ENCODE measurements at places on chromosomes 2 and 18.

DNA sequence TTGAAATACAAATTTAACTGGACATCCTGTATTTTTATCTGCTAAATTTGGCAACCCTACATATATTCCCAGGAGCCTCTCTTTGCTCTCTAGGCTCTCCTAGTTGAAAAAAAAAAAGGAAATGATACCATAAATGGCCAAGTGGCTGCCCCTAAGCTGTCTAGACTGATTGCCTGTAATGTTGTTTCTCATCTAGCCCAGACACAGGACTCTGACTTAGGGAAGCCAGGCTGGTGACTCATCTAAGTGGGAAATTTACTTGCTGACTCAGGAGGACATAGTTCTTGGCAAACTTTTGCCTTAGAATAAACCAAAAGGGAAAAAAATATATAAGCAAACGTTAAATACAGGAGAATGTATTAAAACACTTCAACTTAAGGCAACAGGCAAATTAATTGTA is 14.6 kb upstream of the ITGAV start:
- no peak for DNase-seq

DNA sequence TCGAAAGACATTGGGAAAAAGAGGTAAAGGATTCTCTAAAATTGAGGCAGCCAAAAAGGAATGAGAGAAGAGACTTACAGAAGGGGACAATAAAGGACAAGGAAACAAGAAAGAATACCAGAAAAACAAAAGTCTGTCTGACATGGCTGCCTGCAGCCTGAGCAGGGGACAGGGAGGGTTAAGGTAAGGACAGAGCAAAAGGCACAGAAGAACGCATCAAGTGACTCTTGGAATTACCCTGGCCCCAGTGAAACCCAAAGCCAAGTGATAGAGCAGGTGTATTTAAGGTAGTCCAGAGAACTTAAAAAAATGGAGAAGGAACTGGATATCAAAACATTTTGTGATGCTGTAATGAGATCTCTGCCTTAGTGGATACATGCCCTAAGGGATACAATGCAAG is 47.1 kb upstream of the XIRP2 start:
- no peak for DNase-seq

GRCh38 chr2:119749477-119750012 is 10.2 kb upstream of the PTPN4 start:
- DNase-seq = no peak

DNA sequence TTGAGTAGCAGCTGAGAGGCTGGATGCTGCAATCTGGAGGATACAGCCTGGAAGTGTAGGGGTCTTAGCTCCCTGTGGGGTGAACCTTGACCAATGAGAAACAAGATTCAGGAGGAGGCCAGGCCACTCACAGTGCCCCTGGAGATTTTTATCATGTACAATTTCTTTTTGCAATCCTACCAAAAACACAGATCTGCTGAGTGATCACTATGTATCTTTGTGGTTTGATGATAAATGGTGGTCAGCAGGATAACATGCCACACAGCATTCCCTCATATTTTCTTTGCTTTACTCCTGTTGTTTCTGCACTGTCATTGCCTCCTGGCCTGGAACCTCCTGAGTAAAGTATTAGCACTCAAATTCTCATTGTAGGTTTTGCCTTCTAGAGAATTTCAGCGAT is 357.9 kb downstream of the THSD7B start:
- DNase-seq = no peak

- no peak for DNase-seq
These were observed 55.6 kb downstream of the THADA start for GRCh38 chr2:43540021-43540779.

DNA sequence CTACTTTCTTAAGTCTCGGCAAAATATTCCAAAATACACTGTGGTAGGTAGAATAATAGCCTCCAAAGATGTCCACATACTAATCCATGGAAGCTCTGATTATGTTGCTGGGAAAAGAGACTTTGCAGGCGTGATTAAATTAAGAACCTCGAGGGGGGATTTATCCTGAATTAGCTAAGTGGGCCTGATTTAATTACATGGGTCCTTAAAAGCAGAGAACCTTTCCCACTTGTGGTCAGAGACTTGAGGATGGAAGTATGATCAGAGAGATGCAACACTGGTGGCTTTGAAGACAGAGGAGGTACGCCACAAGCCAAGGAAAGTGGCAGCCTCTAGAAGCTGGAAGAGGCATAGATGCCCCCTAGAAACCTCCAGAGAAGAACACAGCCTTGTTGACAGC is 2.8 kb downstream of the DYM start:
- DNase-seq = no peak

DNA sequence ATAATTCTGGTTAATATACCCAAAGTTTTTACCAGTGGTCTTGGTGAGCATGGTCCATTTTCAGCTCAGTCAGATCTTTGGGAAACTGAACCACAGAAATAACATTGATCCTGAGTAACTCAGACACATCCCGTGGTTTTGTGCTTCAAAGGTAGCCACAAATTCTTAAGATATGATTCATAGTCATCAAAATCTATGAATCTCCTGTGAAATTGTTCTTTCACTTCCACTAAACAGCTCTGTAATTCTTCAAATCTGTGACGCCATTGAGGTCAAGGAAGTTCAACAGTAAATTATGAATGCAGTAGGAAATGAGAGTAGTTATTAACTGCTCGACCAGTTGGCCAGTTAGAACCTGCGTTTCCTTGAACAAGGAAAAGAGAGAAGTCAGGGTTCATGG is 147.3 kb downstream of the IRS1 start:
- no peak for DNase-seq

- no peak for DNase-seq
These were observed 127.5 kb upstream of the DAPL1 start for GRCh38 chr2:158667586-158667985.

DNA sequence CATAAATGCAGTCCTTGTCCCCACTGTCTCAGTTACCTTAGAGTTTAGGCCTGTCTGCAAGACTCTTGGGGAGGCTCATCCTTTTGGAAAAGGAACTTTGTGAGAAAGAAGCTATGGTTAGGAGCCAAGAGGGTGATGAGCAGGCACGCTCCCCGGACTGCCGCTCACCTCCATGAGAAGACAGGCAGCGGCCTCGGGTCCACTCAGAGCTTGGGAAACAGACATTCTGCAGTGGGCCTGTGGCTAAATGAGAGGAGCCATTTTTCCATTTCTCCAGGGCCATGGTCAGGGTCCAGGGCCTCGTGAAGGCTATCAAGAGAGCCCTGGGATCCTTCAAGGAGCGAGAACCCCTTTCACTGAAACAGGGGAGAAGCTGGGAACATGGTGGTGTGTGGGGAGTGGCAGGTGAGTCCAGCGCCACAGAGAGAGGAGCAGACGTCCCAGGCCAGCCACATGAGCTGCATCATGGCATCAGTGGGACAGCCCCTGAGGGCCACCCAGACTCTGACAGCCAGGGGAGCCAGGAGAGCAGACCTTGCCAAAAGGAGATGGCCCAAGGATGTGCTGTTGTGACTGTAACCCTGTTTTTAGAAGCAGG is 4.0 kb upstream of the TEX51 start:
- no peak for DNase-seq

- DNase-seq = no peak
These were observed 88.0 kb upstream of the NFU1 start for GRCh38 chr2:69525261-69525660.

DNA sequence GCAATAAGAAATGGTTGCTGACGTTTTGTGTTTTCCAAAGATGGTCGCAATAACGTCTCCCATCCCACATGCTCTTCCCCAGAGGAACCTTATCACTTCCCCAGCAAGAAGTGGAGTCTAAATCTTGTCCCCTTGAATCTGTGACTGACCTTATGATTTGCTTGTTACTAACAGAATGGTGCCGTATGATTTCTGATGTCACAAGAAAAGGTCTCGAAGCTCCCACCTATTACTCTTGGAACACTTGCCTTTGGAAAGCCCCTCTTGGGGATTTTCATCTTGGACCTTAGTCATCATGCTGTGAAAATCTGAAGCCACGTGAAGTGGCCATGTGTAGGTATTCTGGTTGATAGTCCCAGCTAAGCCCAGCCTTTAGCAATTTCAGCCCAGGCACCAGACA is 86.2 kb upstream of the GLS start:
- DNase-seq = no peak

DNA sequence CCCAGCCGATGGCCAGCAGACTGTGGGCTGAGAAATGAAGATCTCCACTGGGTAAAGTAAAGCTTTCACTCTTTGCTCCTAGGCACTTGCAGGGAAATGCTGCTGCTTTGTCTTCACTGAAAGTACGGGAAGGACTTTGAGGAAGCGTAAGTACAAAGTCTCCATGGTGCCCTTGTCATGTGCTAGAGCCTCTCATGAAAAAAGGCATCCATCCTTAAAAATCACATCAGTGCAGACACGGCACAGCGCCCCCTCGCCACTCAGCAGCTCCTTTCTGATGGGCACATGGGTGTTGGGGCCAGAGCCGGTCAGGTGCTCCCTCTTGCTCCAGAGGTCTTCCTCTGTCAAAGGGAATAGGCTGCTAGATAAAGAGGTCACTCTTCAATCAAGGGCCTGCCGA is 109.0 kb upstream of the STPG4 start:
- no peak for DNase-seq

- DNase-seq = no peak
These were observed 175.6 kb upstream of the ZFP36L2 start for GRCh38 chr2:43402002-43402401.

DNA sequence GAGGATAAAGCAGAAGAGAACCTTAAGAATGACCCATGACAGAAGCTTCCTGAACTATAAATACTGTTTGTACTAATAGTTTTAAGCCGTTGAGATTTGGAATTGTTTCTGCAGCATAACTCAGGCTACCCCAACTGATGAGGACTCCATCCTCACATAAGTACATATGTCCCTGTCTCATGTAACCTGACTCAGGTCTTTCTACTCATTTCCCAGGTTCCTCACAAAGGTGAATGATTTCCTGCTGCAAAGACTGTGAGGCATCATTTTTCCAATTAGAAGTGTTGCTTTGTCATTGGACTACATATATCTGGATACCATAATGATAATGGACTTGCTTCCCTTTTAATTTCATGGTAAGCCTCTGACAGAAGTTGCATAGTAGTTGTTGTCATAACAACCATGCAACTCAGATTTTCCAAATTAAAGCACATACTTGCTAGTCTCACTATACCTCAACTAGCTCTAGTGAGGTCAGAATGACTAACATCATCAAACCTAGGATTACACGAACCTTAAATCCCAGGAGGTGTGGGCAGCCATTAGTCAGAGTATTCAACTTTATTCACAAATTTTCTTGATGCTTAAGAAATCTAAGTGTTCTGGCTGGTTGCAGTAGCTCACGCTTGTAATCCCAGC is 38.0 kb upstream of the NEDD4L start:
- no peak for DNase-seq

All from stimulated activated CD8-positive, alpha-beta memory T cell treated with anti-CD3 and anti-CD28 coated beads, Interleukin-15, amount 100 ng/mL, for 4 hours (primary cell).